Fibroblast of mammary gland (primary cell): ENCODE measurements at places on chromosomes 12 and 14.

- no peak for DNase-seq
Observed at GRCh38 chr12:119052001-119052400, 70.7 kb downstream of the SRRM4 start.

- peak; percentile 5 for DNase-seq
Observed at GRCh38 chr12:101299931-101300330, 20.0 kb downstream of the UTP20 start.

- no peak for DNase-seq
Observed at GRCh38 chr12:108531929-108532848, 17.1 kb downstream of the FICD start.

DNA sequence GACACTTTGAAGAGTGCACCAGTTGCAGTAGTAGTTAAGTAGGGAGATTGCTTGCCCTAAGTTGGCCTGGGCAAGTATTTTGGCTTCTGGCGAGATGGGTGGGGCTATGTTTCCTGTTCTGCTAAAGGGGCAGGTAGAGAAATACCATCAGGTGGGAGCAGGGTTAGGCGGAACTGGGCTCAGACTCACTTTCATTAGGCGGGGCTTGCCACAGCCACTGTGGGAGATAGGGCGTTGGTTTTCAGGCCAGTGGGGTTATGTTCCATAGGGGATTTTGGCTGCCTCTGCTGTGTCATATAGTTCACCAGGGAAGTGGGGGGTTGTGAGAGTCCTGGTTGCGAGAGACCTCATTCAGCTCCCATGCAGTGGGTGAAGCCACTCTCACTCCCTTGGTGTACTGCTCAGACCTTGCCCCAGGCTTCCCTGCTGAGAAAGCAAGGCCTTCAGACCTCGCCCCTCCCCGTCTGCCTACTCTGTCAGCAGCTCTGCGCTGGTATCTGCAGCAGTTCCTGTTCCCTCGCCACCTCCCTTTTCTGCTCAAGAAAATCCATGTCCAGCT, 43.3 kb downstream of the AEBP2 start:
- DNase-seq, result no peak

- no peak for DNase-seq
Observed at GRCh38 chr12:5910790-5911548, 34.1 kb downstream of the ANO2 start.

- no peak for DNase-seq
Observed at GRCh38 chr12:132256646-132257045, 72.7 kb downstream of the GALNT9 start.

DNA sequence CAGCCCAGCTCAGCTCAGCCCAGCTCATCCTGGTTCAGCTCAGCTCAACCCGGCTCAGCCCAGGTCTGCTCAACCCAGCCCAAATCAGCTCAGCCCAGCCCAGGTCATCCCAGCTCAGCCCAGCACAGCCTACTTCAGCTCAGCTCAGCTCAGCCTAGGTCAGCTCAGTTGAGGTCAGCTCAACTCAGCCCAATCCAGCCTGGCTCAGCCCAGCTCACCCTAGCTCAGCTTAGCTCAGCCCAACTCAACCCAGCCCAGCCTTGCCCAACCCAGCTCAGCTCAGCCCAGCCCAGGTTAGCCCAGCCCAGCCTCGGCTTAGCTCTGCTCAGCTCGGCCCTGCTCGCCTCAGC, 332.3 kb downstream of the TMEM121 start:
- no peak for DNase-seq

GRCh38 chr12:129152351-129153104, 299.2 kb downstream of the GLT1D1 start:
- no peak for DNase-seq

GRCh38 chr12:22798116-22798515, 173.1 kb downstream of the ETNK1 start:
- no peak for DNase-seq

- DNase-seq, result no peak
Observed at GRCh38 chr12:129296671-129297070, 443.4 kb downstream of the GLT1D1 start.

GRCh38 chr12:106132175-106133135, 6.3 kb downstream of the NUAK1 start:
- DNase-seq, result no peak

DNA sequence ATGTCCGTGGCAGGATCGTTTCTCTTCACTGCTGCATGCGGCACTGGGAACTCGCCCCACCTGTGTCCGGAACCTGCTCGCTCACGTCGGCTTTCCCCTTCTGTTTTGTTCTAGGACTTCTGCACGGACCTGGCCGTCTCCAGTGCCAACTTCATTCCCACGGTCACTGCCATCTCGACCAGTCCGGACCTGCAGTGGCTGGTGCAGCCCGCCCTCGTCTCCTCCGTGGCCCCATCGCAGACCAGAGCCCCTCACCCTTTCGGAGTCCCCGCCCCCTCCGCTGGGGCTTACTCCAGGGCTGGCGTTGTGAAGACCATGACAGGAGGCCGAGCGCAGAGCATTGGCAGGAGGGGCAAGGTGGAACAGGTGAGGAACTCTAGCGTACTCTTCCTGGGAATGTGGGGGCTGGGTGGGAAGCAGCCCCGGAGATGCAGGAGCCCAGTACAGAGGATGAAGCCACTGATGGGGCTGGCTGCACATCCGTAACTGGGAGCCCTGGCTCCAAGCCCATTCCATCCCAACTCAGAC, 1.2 kb downstream of the FOS start:
- DNase-seq, result no peak

- no peak for DNase-seq
Observed at GRCh38 chr12:40153432-40153831, 47.6 kb upstream of the SLC2A13 start.

DNA sequence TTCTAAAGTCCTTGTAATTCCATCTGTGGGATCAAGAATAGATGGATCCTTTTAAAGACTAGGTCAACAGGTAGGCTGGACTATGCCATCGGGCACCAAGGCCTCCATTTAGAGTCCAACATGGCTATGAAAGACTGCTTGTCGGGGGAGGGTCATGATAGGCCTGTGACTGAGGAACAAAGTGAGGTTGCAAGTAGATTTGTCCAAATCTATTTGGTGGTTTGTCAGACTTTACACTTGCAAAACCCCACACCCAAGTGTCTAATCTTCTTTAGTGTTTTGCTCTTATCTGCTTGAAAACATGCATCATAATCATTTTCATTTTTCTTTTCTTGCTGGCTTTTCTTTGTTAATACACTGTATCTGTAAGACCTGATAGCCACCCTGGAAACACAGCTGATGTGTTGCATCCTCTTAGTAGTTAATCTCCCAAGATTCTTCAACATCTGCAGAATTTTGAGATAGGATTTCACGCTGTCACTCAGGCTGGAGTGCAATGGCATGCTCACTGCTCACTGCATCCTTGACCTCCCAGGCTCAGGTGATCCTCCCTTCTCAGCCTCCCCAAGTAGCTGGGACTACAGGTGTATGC, 50.3 kb downstream of the TDP1 start:
- no peak for DNase-seq

GRCh38 chr12:98758331-98758730, 113.2 kb downstream of the APAF1 start:
- DNase-seq, result peak; percentile 72

DNA sequence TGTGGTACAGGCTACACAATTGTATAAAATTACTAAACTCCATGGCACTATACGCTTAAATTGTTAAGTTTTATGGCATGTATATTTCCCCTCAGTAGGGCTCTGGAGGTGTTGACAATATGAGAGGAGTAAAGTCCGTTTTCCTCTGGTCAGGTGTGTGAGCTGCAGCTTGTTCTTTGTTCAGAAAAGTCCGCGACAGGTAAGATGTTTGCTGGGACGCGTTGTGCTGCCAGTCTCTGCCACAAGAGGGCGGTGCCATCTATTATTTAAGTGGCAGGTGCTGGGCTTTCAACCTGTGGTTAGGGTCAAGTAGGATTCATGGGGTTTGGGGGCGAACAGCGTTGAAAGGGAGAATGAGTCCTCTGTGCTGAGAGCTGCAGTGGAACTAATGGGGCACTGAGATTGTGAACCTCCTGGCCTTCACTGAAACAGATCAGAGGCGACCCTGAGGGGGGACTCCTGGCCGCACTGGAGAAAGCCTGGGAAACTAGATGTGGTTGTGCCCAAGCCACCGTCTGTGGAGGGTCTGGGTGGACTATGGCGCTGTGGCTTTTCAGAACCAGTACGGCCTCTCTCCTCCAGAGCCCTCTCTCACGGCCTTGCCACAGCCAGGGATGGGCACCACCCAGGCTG, 179.0 kb downstream of the SLC15A4 start:
- no peak for DNase-seq

DNA sequence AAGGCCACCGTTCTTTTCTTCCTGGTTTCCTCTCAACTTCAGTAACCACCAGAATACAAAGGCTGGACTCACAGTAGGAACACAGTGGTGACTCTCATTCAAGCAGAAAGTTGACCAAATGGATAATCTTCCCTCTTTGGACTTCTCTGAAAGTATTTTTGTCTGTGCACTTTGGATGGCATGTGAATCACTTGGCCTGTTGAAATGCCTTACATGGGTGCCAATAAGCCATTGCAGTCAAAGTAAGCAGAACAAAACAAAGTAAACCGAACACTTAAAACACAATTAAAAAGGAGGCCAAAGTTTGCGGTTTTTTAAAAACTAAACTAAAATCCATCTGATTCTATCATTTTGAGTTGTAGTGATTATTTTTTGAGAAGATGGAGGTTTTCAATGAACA, 370.1 kb upstream of the DDHD1 start:
- DNase-seq, result no peak

DNA sequence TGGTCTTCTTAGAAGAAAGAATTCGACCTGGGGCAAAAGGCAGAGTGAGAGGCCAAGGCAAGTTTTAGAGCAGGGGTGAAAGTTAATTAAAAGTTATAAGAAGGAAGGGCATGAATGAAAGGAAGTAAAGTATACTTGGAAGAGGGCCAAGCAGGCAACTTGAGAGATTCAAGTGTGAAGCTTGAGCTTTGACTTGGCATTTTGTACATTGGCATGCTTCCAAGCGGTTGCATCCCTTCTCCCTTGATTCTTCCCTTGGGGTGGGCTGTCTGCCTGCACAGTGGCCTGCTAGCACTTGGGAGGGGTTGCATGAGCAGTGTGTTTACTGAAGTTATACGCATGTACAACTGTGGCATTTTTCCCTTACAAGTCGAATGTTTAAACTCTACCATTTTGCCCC, 74.8 kb upstream of the MGAT4C start:
- DNase-seq, result no peak

DNA sequence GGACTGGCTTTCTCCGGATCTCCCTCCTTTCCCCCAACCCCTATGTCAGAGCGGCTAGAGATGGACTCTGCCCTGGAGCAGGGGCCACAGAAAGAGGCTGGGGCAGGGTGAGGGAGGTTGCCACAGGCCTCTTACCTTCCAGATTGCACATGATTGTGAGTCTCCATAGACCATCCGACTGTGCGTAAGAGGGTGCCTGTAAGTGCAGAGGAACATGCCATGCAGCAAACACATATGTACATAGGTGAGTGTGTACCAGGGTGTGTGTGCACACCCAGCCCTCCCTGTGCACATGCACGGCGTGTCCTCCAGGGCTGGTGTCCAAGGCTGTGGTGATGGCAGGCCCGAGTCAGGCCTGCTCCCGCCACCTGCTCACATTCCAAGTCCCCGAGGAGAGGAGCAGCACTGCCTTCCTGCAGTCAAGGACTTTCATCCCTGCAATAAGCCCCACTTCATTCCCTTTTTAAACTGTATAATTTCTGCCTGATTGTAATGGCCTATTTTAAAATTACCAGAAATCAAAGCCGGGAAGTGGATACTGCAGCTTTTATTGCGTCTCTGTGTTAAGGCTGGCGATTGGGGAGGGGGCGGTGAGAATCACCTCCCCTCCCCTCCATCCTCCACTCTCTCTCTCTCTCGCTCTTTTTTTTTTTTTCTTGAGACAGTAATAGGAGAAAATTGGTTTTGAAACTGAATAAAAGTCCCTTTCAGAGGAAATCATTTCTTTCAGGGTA, 28.5 kb downstream of the FAM222A start:
- DNase-seq, result no peak

DNA sequence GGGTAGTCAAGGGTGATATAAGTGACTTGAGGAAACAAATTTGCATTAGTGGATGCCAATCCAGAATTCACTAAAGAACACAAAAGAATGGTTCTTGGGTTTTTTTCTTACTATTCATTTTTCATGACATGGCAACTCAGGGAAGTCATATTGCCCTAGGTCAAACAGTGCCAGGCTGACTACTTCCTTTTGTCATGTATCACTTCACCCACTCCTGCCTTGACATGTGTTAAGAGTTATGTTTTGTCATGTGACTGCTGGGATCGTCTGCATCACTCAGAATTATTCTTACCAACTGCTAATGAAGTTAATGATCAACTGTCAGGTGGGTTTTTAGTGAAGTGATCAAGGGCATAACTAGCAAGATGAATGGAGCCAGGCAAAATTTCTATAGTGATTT, 74.2 kb downstream of the PRORP start:
- DNase-seq, result peak; percentile 23

DNA sequence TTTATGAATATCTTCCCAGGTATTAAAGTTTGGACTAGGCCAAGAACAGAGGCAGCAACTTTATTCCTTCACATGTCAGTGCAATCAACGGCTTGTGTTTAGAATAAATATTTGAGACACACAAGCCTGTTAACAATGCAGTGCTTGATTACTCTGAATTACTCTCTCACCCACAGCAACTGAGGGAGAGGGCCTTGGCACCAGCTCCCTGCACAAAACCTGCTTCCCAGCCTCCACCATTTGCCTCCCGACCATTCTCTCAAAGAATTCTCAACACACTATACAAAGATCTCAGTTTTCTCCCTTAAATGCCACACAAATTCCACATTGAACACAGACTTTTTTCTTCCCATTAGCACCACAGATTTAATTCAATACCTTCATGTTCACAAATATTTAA, 77.0 kb downstream of the STON2 start:
- DNase-seq, result no peak

DNA sequence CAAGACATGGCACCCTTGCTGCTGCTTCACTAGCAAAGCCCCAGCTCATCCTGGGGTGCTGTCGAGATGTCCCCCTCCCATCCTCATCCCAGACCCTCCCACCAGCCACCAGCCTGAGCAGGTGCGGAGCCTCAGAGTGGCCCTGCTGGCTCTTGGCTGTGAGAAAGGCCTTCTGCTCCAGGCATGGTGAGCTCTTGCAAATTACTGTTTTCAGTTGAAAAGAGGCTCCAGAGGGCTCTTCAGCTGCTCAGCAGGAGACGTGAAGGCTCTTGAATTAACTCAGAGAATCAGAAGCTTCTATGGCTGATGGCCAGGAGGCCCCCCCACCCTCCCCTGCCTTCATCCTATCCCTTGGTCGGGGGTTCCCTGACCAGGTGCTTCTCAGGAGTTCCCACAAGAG, 44.1 kb downstream of the WSCD2 start:
- no peak for DNase-seq

DNA sequence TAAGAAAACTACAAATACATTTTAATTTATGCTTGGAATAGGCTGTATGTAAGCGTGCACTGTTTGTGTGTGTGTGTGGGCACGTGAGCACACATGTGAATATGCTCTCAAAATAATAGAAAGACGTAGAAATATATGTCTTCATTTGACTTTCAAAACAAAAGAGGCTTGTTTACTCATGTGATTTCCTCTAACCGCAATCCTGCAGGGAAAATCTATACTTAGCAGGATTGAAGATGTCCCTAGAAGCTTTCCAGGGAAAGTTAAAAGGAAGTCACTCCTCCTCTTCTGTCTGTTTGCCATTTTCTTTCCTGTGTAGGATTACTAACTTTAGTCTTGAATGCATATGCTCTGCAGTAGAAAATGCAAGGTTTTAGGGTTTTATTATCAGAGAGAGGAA, 404.7 kb downstream of the MDGA2 start:
- no peak for DNase-seq
